ENCODE measurements at places on chromosomes 6 and 20.

GRCh38 chr6:157263881-157264397 is 59.4 kb downstream of the TMEM242 start:
- DNase-seq, result no peak

GRCh38 chr6:157954150-157955117 is 27.2 kb upstream of the SYNJ2 start:
- DNase-seq, result no peak

DNA sequence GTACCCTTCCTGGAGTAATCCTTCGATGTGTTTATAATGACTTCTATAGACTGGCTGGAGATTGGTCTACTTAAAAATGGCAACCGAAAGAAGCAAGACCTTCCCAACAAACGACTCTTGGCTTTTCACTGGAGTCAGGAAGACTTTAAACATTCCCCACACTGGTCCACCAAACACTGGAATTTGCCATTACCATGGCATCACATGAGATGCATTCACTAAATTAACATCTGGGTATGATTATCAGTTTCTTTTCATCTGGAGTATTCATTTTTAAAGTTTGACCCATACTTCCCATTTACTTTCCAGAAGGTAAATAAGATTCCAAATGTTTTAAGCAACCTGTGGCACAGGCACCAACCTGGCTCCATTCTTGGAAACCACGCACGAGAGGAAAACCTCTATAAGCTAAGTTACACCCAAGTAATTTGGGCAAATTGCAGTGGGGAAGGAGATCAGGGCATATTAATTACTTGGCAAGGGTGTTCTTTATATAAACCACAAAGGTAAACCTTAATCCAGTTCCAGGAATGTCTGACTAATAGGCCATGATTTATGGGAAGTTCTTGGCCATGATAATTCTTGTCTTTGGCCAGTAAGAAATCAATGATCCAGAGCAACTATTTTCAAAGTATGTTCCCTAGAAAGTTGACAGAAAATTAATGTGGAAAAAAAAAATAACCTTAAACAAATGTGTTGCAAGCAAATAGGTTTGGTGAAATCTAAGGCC is 190.0 kb upstream of the COL21A1 start:
- no peak for DNase-seq

DNA sequence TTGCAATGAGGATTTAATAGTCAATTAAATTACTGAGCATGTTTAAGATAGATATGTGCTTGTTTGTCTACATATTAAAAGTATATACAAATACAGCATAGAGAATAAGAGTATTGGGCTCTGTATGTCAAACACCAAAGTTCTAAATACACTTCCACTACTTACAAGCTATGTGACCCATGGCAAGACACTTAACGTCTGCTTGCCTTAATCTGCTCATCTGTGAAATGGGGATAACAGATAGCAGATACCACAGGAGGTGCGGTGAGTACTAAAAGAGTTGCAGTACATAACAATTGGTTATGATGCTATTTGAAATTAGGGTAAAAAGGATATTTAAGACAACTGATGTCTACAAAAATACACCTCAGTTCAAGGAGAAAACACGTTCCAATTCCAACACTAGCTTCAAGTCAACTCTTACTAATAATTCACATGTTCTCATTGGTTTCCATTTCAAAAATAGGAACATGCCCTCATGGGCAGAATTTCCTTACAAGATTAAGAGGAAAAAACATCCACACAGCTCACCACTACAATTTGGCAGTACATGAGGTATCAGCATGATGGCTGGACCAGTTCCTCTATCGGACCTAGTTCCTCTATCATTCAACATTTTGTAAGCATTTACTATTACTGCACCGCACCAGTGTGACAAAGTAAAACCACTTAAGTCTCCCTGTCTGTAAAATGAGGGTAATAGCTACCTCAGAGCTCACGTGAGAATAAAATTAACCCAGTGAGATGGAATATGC is 101.1 kb downstream of the SMLR1 start:
- no peak for DNase-seq

GRCh38 chr6:86016567-86016966 is 373.9 kb upstream of the SYNCRIP start:
- no peak for DNase-seq

GRCh38 chr6:136486357-136486756 is 63.9 kb downstream of the MAP7 start:
- DNase-seq, result no peak
